ENCODE measurements at places on chromosomes 2 and 18.

GRCh38 chr2:159262904-159263303, 23.6 kb downstream of the WDSUB1 start:
- DNase-seq = no peak

GRCh38 chr2:29233428-29233827, 118.2 kb downstream of the CLIP4 start:
- DNase-seq = no peak

- DNase-seq = peak; percentile 80
Measured at GRCh38 chr2:216774620-216775019, 79.3 kb upstream of the IGFBP5 start.

DNA sequence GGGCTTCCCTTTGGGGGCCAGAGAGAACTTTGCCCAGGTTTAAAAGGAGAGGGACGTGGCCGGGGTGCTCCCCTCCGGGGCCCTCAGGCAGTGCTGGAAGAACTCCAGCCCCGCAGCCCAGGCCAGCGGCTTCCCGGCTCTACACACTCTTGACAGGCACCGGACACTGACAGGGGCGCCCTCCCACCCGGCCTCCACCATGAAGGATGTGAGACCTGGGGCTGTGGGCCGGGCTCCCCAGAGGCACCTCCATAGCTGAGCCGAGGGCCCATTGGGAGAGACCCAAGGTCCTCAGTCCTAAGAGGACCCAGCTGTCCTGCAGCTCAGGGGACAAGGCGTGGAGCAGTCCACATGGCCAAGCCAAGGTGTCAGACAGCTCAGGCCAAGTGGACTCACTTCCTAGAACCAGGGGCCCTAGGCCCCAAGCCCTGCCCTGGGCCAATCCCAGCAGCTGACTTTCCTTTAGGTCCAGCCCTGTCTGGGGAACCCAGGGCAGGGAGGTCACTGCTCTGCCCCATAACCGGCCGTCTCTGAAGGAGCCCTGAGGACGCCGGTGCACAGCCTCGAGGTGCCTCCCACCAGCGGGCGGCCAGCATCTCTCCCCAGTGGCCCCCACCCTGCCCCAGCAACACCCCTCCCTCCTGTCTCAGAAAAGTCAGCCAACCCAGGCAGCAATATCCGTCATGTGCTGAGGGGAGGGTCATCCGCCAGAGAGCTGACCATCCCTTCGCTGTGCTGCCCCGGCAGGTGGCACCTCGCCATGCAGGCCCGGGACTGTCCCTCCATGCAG, 51.8 kb downstream of the BIN1 start:
- DNase-seq = no peak

DNA sequence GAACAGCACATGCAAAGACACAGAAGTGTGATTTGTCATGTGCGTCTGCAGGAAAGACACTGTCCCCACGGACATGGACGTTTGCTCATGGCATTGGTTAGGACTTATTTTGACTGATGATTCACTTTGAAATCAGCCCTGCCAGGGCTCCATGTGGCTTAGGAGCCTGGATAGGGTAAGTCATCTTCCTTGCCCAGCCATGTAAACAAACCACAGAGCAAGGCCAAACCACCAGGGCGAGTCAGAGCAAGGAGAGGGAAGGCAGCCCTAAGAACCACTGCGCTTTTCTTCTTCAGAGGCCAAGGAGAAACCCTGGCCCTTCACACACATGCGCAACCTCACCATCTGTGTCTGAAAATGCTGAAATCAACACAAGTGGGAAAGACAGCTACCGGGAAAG, 88.8 kb downstream of the GFPT1 start:
- peak; percentile 89 for DNase-seq

DNA sequence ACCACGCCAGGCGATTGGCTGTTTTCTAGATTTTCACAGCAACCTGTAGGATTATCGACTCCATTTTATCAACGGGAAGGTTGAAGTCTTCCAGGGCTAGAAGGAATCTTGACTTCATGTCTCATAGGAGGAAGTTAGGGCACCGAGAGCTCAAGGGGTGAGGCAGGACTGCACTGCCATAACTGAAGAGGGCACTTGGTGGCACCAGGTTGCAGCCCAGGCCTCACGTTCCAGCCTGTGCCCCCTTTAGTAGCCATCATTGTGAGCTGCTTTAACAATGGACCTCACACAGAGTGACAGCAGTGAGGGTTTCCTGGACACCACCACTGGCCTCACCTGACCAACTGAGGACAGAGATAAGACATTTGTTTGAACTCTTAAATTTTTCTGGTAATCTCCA, 22.9 kb upstream of the RPL37A start:
- DNase-seq = no peak

GRCh38 chr2:100178085-100178788, 35.8 kb upstream of the AFF3 start:
- no peak for DNase-seq

DNA sequence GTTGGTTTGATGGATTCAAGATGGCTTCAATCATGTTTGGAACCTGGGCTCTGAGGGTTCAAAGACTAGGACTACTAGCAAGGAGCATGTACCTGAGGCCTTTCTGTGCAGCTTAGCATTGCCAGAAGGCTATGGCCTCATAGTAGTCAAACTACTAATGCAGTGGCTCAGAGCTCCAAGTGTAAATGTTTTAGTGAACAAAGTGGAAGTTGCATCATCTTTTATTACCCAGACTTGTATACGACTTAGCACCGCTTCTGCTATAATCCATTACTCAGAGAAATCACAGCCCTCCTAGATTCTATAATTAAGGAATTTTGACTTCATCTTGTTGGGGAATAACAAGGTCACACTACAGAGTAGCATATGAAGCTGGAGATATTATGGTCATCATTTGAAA, 210.5 kb downstream of the ERBB4 start:
- DNase-seq = peak; percentile 4

DNA sequence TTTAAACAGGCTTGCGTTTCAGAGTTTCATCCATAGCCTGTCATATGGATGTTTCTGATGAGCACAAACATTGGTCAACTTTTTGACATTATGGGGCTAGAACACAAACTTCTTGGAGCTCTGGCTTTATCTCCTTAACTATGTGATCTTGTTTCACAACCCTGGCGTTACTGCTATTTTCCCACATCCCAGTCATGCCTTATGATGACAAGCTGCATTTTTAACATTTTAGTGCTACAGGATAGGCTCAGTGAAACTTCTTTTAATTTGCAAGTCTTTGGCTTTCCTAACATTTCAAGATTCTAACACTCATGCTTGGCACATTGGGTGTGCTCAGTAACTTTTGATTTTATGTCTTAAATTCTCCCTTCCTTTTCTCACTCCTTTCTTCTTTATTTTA, 21.0 kb upstream of the PDE1A start:
- peak; percentile 57 for DNase-seq

GRCh38 chr18:63869851-63870250, 17.7 kb upstream of the SERPINB2 start:
- peak; percentile 37 for DNase-seq

DNA sequence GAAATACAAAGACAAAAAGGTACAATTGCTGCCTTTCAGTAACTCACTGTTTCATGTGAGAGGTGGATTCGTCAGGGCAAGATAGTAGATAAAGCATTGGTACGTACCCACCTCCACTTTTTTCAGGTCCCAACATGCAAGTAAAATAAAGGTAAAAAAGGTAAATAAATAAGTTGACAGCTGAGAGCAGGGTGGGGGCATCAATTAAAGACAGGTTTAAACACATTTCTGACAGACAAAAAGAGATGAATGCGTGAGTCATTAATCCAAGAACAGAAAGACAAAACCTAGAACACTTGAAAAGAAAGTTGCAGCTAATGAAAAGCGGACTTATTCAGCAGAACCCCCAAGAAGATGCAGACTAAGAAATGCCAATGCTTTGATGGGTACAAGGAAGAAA, 979.6 kb upstream of the CDH2 start:
- DNase-seq = no peak

DNA sequence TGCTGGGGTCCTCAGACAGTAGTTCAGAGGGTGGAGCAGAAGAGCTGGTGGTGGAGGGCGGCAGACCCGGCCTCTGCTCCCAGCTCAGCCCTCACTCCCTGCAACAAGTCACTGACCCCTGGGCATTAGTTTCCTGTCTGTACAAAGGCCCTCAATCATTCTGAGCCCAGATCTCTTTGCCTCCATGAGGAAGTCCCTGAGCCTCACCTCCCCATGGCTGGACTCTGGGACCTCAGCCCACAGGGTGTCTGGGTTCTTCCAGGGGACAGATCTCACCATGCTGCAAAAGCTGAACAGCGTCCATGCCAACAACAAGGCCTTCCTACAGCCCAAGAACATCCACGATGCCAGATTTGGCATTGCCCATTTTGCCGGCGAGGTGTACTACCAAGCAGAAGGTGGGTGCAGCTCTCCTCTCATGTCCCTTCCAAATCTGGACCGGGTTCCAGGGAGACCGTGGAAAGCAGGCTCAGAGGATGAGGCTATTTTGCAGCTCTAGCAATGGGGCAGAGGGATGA, 49.1 kb downstream of the MYO7B start:
- DNase-seq = no peak

DNA sequence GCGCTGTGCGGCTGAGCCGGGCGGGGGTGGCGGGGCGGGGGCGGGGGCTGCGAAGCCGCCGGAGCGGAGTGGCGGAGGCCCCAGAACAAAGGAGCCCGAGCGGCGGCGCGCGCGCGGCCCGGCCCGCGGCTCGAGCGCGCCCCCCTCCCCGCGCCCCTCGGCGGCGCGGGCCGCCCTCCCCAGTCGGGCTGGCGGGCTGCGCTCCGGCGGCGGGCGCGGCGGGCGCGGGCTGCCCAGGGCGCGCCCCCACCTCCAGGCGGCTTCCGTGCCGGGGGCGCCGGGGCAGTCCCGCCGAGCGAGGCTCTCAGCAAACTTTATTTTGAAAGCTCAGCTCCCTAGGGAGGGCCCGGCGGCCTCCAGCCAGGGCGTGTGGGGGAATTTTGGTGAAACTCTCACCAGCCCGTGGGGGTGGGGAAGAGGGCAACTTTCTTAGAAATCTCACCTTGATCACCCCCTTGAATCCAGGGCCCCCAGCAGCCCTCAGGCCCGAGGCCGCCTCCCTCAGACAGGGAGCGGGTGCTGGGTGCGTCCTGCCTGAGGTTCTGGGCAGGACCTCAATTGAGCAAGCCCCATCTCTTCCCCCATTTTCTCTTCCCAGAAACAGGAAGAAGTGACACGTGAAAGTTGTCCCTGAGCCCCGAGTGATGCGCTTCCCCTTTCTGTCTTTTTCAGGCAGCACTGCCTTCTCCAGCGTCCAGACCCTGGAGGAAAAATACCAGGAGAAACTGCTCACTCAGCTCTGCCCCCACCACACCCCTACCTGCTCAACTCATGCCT, 786 bp downstream of the TET3 start:
- no peak for DNase-seq

DNA sequence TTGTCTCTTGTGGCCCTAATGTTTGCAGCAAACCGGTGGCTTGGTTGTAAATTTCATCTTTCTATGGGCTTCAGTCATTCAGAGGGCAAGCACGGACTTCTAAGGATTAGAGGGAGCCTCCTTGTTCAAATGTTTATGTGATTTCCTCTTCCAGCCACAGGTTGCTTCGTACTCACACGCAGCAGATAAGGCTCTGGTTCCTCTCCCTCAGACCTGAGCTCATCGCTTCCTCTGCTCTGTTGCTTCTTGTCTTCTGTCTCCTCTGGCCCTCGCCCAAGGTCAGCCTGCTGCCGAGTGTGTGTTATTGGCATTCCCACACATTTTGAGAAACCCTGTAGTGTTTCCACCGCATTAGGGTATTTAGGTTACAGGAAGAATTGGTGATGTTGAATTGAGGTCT, 44.0 kb downstream of the MYL12B start:
- peak; percentile 48 for DNase-seq

DNA sequence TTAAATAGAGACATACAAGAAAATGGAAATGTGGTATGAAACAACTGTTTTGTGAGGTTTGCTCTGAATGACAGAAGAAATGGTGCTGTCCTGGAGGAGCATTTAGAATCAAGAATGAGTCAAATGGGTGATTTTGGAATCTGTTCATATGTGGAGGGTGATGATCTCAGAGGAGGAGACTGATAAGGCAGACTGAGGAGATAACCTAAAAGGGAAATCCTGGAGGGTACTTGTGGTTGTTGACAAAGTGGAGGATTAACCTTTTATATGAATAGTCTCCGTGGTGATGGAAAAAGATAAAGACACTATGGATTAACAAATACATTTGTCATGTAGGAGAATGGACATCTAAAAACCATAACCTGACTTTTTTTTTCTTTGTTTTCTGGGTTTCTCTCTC, 74.1 kb downstream of the MMADHC start:
- DNase-seq = no peak

DNA sequence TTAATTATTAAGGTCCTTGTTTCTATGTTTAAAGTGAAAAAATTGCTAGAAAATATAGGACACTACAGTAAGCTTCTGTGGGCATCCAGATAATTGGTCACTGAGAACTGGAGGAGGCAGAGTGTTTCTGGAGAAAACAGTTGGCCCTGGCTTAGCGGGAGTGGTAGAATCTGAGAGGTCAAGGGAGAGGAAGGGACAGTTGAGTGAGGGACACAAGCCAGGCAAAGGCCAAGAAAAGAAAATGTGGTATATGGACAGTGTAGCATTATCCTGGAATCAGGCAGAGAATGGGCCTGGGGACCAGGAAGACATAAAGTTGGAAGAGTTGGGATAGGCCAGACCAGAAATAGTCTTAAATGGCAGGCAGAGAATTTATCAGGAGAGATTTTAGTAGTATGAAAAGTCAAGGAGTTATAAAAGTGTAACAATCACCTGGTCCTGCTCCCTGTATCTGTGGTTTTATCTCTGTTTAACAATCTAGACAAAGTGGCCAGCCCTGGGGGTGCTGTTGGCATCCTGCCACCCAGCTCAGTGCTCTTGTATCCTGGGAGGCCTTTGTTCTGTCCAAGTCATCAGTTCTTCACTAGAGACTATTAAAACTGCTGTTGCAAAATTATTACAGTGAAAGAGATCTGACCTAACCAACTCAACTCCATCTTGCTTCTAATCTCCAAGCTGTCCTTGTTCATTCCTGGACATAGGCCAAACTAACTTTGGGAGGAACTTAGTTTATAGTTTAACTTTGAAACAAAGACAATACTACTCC, 15.4 kb upstream of the MSGN1 start:
- DNase-seq = no peak

DNA sequence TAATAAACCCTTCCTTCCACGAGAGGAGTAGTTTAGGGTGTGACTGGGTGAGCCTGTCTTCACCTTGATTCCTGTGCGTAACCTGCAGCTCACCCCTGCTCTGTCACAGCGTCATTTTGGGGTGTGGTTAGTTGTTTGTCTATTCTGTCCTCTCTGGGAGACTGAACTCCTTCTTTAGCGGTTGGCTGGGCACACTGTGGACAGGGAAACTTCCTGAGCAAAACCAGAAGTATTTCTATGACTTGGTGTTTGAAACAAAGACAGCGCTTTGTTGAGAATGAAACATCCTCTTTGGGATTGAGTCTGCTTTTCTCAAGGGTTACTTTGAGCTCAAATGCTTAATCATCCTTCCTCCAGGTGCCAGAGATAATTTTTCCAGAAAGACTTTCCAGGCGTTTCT, 270.7 kb downstream of the HRH4 start:
- no peak for DNase-seq

DNA sequence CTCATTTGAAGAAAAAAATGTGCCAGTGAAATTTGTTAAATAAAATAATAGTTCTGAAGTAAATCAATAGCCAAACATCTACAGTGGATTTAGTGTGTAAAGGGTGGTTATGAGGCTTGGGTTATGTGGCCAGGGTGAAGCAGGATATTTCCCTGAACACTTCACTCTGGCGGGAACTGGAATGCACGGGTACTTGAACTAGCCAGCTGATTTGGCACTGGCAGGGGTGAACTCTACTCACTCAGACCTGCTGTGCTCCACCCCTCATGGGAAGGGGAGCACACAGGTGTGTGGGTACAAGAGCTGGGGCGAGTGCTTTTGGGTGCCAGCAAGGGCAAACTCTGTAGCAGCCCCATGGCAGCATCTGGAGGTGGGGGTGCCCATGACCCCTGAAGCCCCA, 278.2 kb downstream of the CALCRL start:
- DNase-seq = no peak
